Stimulated activated CD8-positive, alpha-beta memory T cell treated with anti-CD3 and anti-CD28 coated beads, Interleukin-7, amount 100 ng/mL, for 1 hour (primary cell): ENCODE measurements at places on chromosomes 1 and 21.

GRCh38 chr1:66732407-66733166, 19.7 kb upstream of the DYNLT5 start:
- DNase-seq: no peak

- no peak for DNase-seq
Measured at GRCh38 chr1:11331036-11331944, 58.3 kb downstream of the UBIAD1 start.

DNA sequence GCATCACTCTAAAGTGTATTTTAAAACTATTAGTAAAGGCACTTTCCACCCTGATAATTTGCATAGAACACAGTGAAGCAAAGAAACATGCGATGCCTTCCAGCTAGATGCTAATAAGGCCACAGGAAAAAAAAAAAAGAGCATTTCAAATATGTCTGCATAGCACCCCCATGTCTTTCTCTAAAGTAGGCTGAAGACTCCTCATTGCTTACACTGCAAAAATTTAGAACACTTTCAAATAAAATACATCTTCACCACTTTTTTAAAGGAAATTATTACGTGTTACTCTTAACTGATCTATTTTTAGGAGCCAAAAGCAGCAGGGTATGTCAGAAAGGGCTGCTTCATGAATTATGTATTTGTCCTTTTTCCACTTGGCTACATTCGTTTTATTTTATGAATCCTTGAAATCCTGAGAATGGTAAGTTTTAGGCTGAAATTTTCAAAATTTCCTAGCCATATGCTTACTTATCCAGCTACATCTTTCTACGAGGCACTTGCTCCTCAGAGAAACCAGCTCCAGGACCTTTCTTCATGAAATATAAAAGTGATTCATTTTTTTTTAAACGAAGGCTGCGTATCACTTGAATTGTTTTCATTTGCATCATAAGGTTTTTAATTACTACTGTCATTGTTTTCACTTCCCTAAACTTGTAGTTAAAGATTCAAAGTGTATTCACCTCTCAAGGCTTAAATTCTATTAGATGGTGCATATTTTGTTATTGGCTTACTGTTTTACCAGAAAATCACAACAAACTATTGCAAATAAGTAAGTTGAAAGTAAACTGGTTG, 513.0 kb downstream of the PTPRC start:
- no peak for DNase-seq

DNA sequence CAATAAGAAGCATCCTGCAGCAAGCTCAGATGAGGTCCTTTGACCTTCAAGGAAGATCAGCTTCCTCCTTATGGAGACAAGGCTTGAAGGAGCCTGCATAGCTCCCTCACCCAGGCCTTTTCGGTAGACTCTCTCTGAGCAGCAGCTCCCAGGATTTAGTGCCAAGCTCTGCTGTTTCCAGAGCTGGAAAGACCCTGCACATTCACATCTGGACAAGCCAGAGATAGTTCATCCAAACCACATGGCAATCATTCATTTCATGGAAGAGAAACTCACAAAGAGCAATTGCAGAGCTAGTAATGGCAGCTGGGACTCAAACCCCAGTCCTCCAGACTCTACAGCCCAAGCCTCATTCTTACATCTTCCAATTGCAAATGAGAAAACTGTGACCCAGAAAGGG, 76.4 kb upstream of the EDN2 start:
- no peak for DNase-seq

DNA sequence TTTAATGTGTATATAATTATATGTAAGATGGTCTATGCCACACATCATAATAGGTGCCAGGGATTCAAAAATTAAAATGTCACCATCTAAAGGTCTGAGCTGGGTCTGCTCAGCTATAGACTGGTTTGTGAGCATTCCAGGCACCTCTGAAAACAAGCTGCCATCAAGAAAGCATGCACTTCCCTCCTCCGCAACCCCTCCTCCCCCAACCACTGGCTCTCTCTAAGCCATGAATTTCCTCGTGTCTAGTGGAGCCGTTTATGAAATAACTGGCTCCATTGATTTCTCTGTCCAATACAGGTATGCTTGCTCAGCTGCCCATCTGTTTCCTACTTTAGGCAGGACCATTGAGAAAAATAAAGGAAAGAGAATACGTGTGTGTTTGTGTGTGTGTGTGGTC, 522.6 kb upstream of the PLXNA2 start:
- DNase-seq: no peak

DNA sequence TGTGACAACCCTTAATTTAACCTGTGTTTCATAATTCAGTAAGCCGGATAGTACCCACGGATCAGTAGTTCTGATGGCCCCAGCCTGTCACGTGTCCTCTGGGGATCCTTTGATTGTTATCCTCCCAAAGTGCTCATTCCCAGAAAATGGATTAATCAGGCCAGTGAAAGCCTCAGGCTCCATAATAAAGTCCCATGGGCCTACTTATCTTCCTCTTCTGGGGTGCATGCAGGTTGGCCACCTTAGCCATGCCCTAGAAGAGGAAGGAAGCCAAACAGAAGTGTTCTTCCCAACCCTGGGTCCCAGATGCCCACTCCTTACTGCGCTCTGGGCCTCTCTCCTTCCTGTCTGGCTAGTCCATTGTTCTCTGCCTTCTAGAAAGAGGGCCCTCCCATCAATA, 146.1 kb downstream of the EDEM3 start:
- DNase-seq: no peak

DNA sequence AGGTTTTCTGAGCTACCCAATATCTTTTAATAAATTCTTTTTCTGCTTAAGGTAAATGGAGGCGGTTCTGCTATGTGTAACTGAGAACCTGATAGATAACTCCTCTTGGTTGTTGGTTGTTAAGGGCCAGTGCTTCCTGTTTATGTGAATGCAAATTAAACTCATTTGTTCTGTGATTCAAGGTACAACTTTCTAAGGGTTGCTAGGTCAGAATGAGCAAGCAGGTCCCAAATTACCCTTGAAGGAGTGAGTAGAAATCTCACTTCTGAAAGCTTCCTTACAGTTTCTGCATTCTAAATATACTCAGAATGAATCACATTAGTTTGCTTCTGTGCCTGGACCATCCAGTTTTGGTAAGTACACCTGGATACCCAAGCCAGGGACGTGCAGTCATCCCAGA, 15.5 kb upstream of the FAM78B start:
- DNase-seq: no peak

GRCh38 chr21:37368541-37369279, 2.1 kb downstream of the DYRK1A start:
- DNase-seq: no peak

DNA sequence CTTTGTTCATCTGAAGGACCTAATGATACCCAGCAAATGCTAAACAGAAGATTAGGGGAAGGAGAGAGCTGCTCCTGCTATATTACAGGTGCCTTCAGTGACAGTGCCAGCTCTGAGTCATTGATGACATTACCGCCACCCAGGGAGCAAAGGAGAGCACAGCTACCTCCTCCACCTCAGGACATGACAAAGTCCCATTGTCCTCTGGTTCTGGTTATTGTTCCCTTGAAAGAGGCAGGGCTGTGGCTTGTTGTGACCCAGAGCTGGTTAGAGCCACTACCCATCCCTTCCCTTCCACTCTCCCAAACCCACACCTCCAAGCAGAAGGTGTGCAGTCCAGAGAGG, 363.5 kb upstream of the DUSP10 start:
- DNase-seq: no peak

GRCh38 chr1:111791776-111792175, 36.1 kb downstream of the DDX20 start:
- no peak for DNase-seq

- no peak for DNase-seq
Measured at GRCh38 chr21:41067709-41068108, 100.3 kb upstream of the BACE2 start.

DNA sequence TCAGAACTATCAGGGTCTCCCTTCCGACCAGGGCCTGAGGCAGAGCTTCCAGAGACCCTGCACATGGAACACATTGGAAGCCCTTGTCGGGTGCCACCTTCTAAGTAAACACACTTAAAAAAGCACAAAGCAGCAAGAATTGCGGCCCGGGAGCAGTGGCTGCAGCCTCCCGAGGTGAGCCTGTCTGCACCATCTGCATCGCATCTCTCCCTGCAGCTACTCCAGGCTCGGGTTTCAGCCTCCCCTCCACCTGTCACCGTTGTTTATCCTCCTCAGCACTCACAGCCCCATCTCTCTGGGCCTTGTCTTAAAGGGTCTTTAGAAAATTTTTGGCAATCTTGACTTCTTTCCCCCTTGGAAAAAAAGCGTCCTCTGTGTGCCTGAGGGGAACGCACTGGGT, 95.1 kb upstream of the ARHGEF16 start:
- DNase-seq: no peak
